NCI-H1436 treated with DMSO at 0.1 percent for 48 hours (cell line): ENCODE measurements at places on chromosomes 16 and 17.

- DNase-seq, result no peak
These were observed 38.1 kb downstream of the PHKB start for GRCh38 chr16:47499080-47499699.

DNA sequence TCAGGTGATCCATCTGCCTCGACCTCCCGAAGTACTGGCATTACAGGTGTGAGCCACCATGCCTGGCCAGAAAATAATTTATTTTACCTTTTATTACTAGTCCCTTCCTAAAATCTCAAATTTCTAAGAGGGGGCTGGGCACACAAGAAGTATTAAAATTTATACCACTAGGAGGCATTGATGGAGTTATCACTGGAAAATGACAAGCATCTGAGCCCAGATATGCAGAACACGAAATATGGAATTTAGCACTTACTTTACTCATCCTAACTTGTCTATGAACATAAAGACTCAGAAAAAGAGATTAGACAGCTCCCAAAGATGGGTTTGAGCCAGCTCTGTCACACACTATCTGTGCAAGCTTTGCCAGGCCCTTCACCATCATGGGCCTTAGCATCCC is 46.4 kb downstream of the STAT5A start:
- DNase-seq, result no peak

- no peak for DNase-seq
These were observed 32.7 kb upstream of the NAT9 start for GRCh38 chr17:74808714-74809430.

DNA sequence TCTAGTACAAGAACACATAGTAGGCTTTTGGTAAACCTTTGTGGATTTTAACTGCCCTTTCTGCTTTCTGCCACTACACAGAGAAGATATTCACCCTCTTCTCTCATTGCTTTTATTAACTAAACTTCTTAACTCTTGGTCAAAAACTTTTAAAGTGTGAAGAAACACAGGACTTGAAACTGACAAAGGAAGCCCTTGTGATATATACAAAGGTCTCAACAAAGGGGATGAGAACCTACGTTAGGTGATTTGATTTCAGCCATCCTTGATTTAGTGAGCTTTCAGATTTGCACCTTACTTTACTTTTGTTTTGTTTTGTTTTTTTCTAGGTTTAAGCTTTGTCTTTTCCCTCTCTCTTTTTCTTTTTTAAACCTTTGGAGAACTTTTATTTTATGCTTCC is 66.9 kb downstream of the TBX4 start:
- no peak for DNase-seq

DNA sequence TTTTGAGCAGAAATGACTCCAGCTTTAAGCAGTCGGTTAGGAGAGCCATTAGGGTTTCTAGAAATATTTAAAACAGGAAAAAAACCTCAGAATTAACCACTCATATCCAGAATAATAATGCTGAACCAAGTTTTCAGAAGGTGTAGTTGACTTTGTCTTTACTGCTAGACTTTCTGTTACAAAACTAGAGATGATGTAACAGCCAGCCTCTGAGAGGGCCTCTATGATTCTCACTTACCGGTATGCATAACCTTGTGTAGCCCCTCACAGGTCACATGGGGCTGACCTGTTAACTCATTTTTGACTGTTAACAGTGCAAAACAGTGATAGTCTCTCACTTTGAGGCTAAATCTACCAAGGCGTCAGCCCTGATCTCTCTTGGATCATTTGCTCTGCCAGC is 74.3 kb downstream of the TEX14 start:
- DNase-seq, result no peak

GRCh38 chr16:88505405-88506082 is 52.5 kb downstream of the ZFPM1 start:
- DNase-seq, result peak; percentile 80

- DNase-seq, result no peak
These were observed 292.6 kb upstream of the CDH11 start for GRCh38 chr16:65414284-65414984.

DNA sequence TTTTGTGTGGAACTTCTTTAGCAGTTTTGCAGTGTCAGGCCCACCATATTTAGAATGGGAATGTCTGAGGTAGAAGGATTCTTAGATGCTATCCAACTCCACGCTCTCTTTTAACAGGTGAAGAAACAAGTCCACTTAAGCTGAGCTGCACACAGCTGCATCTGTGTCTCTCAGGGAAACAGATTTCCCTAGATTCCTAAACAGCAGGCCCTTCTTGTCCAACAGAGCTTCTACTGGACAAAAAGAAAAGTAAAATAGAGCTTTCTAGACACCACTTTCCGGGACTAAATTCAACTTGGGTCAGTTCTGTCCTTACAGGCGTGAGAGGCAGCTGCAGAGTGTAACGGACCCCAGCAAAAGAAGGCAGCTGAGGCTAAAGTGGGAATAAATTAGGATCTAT is 51.7 kb downstream of the SNX11 start:
- no peak for DNase-seq

GRCh38 chr16:68229431-68230175 is 6.3 kb downstream of the ESRP2 start:
- no peak for DNase-seq

GRCh38 chr16:15576960-15577958 is 65.7 kb downstream of the MARF1 start:
- no peak for DNase-seq

DNA sequence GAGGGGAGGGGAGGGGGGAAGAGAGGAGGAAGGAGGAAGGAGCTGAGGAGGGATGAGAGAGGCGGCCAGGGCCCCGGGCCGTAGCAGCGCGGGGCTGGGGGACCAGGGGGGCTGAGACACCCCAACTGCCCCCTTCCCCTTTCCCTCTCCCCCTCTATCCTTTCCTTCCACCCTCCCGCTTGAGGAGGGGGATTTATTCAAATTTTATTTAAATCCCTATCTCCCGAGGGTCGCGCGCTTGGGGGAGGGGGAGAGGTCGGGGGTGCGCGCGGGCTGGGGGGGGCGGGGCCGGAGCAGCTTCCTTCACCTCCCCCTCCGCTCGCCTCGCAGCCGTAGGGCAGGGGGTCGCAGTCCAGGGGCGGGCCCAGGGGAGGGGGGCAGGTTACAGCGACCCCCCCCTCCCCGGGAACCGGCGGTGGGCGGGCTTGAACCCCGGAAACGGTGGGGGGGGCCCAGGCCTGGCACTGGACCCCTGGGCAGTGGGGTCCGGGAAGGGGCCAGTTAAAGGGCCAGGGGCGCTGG is at the start of gene FBXL19:
Gene FBXL19, plus strand, starts transcription at position 19 of the 522 bp plus-strand sequence. CDS start 2,183 bp downstream, outside the sequence.
- DNase-seq, result no peak

GRCh38 chr17:50051082-50051576 is 4.8 kb upstream of the ITGA3 start:
- DNase-seq, result no peak
